ENCODE measurements at places on chromosomes 7 and 10.
A peak's percentile ranks its signal among the peaks of the same experiment; 100 is the strongest.

- DNase-seq: no peak
Measured at GRCh38 chr7:150982351-150982750, 4.2 kb upstream of the KCNH2 start.

DNA sequence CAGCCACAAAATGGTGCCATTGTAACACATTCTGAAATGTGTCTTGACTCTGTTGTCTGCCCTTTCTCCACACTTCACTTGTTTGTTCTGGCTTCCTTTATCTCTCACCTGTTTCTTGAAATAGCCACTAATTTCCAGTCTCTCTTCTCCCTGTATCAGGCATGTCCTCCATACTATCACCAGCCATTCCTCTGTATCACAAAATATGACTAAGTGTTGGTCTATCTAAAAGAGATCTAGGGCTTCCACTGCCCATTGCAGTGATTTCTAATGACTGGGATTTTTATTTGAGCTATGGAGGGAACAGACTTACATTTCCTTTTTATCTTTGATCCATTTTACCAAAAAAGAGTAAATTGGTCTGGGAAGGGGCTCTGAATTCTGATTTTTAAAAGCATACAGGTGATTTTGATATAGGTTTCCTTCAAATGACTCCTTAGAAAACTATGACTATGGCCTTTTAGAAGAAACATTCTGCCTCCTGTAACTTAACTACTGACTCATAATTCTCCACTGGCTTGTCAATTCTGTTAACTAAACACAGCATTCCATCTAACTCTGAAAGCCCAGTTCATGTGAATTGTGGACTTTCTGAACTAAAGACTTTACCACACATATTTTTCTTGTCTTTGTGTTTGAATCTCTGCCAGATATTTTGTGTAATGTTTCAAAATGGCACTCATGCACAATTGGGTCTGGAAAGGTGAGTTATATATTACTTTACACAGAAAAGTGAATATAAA is 1121.4 kb downstream of the XPNPEP1 start:
- DNase-seq: no peak

DNA sequence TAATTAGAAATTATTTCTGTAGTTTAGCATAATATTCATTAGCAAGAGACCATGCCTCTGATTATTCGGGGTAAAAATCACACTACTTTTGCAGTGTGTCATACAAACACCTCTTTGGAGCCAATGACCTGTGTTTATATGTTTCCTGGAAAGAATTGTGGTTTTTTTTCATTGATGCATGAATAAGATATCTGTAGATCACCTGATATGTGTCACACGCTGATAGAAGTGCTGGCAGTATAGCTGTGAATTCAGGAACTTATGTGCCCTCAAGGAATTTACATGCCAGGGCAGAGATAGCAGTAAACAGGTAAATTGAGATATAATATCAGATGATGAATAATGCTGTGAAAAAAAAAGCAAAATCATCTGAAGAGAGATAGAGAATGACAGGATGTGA is 118.2 kb downstream of the VPS50 start:
- DNase-seq: no peak

DNA sequence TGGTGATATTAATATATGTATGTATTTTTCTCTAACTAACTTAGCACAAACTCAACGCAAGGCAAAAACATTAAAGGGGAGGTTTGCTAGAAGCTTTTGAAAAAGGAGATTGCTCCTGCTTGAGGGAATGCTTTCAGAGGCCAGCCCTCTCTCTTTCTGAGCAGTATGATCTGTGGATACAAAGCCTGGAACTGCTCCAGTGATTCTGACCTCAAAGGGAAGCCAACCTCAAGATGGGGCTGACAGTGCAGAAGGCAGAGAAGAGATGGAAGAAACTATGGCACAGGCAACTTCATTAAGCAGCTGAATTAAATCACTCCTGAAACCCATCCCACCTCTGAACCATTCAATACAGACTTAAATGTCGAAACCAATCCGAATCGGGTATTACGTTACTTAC is 102.4 kb downstream of the USP6NL start:
- peak; percentile 3 for DNase-seq

DNA sequence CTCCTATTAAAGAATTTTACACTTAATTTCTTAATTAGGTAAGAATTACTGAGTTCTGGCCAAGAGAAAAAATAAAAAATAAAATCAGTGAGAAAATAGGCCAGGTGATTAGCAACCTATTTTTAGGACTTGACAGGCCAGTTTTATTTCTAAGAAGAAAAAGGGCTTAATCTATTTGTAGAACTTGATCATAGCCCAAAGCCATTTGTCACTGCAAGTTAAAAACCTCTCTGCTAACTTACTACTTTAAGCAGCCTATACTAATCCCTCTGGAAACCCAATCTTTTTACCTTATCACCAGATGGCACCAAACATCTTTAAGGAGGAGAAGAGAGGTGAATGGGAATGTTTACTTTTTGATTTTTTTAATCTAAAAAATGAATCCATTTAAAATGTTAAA is 222.1 kb upstream of the RHOBTB1 start:
- DNase-seq: no peak

DNA sequence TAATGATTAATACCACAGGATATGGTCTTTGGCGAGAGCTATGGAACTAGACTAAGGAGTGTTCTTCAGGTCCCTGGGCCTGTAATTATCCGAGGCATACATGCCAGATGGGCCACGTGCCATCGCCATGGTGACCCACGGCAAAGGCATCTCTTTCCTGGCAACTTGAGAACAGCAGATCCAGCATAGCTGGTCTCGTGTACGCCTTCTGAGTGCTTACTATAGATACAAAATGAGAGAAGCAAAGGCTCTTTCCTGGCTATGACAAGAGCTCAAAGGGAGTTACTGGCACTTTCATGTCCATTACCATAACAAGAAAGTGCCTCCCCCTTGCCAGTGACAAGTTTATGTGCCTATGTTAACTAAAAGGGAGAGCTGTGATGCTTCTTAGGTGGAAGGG is 26.0 kb upstream of the GLI3 start:
- DNase-seq: no peak

- DNase-seq: no peak
Measured at GRCh38 chr10:62054408-62054807, 152.9 kb downstream of the ARID5B start.

DNA sequence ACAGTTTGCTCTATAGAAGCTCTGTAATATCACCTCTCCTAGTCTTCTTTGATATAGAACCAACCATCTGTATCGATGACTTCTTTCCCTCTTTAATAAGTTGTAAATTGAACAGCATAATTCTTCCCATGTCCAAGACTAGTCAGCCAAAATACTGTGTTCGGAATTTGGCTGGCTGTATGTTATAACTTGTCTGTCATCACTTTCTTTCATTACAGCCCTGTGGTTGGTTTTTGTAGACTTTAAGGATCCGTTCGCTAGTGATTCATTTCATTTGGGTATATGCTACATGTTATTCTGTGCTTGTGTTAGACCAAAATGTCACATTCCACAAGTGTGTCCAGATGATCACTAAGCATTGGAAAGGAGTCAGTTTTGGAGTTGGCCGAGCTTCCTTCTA is 155.4 kb upstream of the ITGB1 start:
- no peak for DNase-seq

- no peak for DNase-seq
Measured at GRCh38 chr10:14587540-14588083, 187.1 kb downstream of the FAM107B start.

DNA sequence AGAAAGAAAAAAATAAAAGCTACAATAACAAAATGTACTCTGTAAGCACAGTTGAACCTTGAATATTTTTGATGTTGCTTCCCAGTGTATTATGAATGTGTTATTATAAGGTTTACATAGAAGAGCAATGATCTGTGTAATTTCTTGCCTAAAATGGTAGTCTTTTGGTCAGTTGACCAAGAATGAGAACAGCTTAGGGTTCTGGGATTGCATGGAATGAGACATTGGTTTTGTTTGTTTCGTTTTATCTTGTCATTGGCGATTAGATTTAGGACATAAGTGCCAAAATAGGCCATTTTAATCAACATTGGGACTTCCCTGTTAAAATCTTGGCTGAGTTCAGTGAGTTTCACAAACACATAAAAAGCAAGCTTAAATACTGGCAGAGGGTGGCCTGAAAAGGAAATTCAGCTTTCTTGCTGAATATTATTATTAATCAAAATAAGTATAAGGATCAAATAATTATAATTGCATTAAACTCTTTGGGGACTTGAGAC is 49.1 kb upstream of the GLCCI1 start:
- DNase-seq: no peak

GRCh38 chr7:69968969-69969556 is 370.8 kb downstream of the AUTS2 start:
- no peak for DNase-seq

DNA sequence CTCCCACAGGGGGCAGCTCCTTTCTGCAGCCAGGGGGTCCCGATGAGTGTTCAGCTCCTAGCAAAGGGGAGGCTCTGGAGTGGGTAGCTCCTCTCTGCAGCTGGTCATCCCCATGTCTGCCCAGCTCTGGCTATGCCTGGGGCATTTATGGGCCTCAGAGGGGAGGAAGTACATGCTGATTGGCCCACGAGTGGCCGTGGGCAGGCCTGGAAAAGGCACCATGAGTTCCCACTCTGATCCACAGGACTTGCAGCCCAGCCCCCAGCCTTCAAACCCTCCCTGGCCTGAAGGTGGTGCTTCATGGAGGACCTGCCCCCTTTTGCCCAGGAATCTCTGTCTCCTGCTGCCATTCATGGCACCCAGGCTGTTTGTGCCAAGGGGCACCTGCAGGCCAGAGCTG is 268.8 kb downstream of the DNAJB6 start:
- DNase-seq: no peak

DNA sequence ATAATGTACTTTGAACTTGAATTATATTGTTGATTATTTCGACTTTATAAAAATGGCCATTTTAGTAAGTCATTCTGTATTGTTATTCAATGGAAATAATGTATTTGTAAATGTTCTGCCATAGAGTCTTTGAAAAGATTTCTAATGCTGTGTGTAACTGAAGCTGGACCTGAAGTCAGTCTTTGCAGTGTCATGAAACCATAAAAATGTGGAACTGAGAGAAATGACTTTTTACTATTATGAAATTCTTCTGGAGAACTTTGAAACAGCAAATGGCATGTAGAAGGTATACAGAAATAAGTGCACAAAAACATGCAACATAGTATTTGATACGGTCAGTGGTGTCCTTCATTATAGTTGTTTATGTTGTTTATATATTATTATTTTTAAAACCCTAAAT is 59.7 kb upstream of the ADRA2A start:
- DNase-seq: no peak

DNA sequence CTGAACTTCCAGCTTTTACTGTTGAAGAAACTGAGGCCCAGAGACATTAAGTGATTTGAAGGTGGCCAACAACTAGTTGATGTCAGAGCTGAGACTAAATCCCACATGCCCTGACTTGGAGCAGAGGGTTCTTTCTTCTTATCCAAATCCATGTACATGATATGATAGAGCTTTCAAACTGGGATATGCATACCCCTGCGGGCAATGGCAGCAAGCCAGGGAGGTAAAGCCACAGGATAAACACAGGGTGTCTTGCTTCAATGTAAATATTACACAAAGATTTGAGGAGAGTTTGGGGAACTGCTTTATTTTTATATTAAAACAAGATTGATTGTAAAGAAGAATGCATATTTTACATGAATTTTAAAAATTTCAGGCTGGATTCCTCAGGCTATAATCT is 2.3 kb upstream of the LRRC72 start:
- no peak for DNase-seq

DNA sequence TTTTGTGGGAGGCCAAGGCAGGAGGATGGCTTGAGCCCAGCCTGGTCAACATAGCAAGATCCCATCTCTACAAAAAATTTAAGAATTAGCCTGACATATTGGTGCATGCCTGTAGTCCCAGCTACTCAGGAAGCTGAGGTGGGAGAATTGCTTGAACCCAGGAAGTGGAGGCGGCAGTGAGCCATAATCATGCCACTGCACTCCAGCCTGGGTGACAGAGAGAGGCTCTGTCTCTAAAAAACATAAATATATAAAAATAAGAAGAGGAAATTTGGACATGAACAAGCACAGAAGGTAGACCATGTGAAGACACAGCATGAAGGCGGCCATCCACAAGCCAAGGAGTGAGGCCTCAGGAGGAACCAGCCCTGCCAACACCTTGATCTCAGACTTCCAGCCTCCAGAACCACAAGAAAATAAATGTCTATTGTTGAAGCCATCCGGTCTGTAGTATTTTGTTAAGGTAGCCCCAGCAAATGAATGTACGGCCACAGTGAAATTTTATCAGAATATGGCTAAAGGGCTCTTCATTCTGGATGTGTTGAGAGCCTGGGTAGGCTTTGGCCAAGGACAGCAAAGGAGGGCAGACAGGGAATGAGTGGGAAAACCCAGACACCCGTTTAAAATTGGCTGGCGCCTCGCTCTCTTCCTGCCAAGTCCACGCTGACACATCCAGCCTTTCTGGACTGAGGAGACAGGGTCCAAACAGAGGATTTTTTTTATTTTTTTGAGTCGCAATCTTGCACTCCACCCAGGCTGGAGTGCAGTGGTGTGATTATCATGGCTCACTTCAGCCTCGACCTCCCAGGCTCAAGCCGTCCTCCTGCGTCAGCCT is 12.9 kb upstream of the GRID2IP start:
- DNase-seq: no peak

DNA sequence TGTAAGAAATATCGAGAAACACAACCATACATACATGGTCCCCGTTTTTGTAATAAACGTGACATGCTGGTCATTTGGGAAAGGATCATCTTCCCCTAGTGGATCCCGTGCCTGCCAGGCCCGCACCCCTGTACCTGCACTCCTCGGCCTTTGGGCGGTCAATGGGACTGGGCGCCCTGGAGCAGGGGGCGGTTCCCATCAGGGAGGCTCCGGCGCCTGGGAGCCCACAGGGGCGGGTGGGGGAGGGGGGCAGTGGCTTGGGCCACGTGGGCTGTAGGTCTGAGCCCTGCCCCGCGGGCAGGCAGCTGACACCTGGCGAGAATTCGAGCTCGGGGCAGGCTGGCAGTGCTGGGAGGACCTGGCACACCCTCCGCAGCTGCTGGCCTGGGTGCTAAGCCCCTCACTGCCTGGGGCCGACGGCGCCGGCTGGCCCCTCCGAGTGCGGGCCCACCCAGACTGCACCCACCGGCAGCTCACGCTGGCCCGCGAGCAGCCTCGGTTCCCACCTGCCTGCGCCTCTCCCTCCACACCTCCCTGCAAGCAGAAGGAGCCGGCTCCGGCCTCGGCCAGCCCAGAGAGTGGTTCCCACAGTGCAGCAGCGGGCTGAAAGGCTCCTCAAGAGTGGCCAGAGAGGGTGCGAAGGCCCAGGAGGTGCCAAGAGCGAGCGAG is 361.6 kb upstream of the GRM3 start:
- DNase-seq: no peak

- DNase-seq: no peak
Measured at GRCh38 chr7:127876393-127876792, 154.8 kb downstream of the LRRC4 start.

GRCh38 chr7:93890041-93890463 is 501 bp downstream of the TFPI2 start:
- DNase-seq: no peak

GRCh38 chr7:37070471-37070870 is 346.2 kb upstream of the AOAH start:
- no peak for DNase-seq

DNA sequence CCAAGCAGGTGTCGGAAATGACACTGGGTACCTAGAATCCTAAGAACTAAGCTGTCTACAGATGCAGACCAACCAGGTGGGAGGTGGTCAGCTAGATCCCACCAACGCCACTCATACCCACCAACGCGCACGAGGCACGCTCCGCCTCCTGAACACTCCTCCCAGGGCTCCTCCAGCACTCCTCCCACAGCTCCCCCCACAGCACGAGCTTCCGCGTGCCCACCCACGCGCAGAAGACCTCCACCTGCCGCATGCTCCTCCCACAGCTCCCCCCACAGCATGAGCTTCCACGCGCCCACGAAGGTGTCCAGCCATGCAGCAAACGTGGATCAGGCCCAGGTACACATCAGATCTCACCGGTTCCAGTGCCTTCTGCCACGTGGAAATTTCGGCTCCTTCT is 196.0 kb downstream of the MAD1L1 start:
- no peak for DNase-seq
